ENCODE measurements at places on chromosomes 1 and 21.

GRCh38 chr1:157653494-157653873 is 47.1 kb downstream of the FCRL3 start:
- DNase-seq = no peak

- DNase-seq = no peak
Observed at GRCh38 chr1:160127865-160128523, 12.4 kb downstream of the ATP1A2 start.

DNA sequence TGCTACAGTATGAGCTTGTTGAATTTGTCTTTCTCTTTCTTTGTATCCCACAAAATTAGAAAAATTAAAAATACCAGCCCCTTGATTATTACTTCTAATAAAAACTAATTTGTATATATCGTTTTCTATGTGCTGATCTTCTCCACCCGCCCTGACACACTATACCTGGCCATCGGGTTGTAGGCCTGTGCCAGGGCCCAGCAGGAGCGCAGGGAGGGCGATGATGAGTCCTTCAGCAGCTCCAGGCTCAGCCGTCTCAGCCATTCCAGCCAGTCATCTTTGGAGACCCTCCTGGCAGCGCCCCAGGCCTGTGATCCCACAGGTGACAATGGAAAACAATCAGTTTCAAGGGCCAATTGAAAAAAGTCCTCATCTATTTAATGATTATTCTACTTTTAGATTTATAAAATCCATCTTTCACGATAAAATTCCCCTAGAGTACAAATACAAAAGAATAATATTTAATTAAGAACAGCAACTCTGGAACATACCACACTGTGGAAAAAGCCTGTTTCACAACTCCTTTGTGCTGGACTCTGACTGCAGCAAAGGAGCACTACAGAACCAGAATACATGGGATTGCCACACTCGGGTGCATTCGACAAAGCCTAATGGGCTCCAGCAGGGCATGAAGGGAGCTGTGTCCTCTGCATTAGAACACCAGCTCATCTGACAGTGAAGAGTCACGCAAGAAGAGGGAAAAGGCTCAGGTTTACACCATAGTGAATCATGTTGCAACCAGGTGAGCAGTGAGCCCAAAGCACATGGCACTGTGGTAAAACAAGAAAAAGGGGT is 15.4 kb downstream of the ANGPTL7 start:
- no peak for DNase-seq

- no peak for DNase-seq
Observed at GRCh38 chr1:21296509-21297354, 6.5 kb upstream of the ECE1 start.

DNA sequence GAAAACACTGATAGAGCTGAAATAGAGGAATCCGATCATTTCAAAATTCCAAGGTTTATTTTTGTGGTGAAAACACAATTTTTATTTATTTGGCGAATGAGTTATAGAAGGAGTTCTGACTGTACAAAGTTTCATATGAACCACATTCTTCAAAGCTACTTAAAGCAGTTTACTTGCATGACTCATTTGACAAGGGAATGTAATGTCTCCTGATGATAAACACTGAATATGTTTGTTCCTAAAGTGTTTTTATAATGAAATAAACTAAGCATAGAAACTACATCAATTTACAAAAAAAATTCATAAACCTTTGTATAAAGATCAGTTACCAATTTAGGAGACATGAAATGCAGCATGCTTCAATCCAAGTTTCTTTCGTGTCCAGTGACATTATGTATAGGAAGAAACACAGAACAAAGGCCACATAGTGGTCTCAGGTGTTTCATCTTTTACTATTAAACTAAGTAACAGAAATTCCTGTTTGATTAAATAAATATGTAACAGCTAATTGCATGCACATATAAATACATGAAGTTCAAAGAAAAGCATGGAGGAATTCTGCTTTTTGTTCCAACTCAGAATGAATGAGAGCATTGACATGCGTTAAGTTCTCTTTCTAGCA is 2.5 kb downstream of the PRKACB start:
- no peak for DNase-seq

All from stimulated activated CD4-positive, alpha-beta T cell treated with anti-CD3 and anti-CD28 coated beads, TNF-alpha, amount 100 ng/mL, for 1 hour (primary cell).